ENCODE measurements at places on chromosomes 6 and 20.
A peak's percentile ranks its signal among the peaks of the same experiment; 100 is the strongest.

DNA sequence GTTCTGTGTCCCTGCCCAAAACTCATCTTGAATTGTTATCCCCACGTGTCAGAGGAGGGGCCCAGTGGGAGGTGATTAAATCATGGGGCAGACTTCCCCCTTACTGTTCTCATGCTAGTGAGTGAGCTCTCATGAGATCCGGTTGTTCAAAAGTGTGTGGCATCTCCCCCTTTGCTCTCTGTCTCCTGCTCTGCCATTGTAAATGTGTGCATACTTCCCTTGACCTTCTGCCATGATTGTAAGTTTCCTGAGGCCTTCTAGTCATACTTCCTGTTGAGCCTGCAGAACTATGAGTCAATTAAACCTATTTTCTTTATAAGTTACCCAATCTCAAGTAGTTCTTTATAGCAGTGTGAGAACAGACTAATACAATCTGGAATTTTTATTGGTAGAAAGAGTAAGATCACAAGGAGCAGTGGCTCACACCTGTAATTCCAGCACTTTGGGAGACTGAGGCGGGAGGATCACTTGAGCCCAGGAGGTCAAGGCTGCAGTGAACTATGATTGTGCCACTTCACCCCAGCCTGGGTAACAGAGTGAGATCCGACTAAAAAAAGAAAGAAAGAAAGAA is 47.1 kb upstream of the SLC22A16 start:
- DNase-seq, result no peak

DNA sequence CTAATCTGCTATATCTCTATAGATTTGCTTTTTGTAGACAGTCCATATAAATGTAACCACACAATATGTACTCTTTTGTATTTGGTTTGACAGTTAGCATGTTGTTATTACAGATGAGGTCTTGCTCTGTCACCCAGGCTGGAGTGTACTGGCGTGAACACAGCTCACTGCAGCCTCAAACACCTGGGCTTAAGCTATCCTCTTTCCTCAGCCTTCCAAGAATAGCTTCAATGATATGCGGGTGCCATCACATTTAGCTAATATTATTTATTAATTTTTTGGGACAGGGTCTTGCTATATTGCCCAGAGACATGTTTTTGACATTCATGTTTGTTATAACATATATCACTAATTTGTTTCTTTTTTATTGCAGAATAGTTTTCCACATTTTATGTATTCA is 10.8 kb downstream of the REPS1 start:
- DNase-seq, result no peak

- no peak for DNase-seq
Observed at GRCh38 chr6:125751334-125751916, 2.0 kb downstream of the HEY2 start.

DNA sequence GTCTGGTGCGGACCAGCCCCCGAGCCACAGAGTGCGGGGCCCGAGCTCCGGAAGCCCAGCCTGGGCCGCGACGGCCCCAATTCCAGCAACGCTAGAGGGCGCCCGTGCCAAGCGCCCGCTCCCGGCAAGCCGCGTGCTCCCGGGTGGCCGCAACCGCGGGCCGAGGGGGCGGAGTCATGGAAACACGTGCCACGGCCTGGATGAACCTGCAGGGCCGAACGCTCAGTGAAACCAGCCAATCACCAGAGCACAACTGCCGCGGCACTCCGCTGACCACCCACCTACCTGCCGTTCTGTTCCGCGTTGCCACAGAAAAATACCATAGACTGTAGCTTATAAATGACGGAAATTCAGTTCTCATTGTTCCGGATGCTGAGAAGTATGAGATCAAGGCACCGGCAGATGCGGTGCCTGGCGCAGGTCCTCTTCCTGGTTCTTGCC is 85.7 kb upstream of the FOXC1 start:
- no peak for DNase-seq

DNA sequence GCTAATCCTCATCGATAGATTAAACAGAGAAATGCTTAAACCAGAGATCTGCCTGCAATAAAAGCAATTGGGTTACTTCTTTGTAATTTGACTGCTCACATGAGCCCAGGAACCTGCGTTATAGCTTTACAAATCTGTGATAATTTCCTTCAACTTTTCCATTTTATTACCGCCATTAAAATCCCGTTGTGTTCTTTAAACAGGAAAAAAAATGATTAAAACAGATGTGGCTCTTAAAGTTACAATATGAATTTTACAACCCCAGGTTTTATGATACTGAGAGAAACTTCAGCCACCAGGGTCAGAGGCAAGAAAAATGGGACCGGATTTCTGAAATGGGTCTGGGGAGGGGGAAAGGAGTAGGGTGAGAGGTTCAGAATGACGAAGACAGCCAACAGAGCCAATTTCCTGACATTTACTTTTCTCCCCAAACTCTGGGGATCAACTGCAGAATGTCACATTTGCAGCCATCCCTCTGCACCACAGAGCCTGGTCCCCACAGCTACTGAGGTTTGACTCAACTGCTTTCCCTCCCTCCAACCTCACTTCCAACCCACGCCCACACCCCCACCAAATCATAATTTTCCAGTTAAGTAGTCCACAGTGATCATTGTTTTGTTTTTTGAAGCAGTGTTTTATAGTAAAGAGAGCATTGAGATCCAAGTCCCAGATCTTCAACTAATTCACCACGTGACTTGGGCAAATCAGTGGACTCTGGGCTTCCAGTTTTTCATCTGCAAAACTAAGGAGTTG is 77.6 kb upstream of the EYA2 start:
- DNase-seq, result no peak

- DNase-seq, result no peak
Observed at GRCh38 chr6:157046776-157047175, 269.6 kb downstream of the ARID1B start.

- no peak for DNase-seq
Observed at GRCh38 chr20:63014710-63015109, 7.9 kb upstream of the BHLHE23 start.

GRCh38 chr6:129662980-129663431 is 47.0 kb downstream of the ARHGAP18 start:
- DNase-seq, result no peak

GRCh38 chr6:141541581-141542324 is 591.0 kb upstream of the GJE1 start:
- DNase-seq, result no peak

- no peak for DNase-seq
Observed at GRCh38 chr6:147769496-147770087, 261.1 kb downstream of the SAMD5 start.

DNA sequence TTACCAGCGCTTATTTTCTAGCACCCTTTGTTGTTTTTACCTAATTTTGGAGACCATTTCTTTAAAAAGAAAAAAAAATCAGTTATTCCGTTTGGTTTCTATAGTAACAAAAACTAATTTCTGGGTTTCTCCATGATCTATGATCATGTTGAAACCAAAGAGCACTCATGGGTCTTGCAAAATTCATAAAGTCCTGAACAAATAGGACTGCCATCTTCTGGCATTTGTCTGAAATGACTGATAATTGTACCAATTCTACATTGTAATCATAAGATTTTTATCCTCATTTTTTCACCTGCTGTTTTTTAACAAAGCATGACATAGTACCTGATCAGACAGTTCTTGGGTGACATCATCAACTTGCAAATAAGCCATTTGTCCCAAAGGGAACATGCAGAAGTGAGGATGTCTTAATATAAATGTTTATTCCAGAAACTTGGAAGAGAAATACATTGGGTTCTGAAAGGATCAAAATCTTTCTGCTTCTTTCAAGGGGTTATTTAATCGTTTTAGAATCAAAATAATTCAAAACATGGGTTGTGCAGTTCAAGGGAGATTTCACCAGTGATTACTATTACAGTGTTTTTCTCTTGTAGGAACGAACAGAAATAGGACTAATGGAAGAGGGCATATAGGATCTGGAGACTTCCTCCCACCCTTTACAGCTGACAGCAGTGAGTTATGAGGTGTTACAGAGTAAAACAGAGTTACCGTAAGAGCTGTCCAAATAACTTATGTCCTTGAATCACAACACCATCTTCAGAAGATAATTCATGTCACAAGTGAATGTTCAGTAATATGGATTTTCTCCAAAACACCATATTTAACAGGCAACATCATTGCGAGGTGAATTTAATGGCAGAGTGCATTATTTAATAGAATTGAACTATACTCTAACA is 87.1 kb upstream of the GJE1 start:
- peak; percentile 7 for DNase-seq

GRCh38 chr6:139439349-139439748 is 64.9 kb upstream of the CITED2 start:
- peak; percentile 36 for DNase-seq

- no peak for DNase-seq
Observed at GRCh38 chr6:125165256-125165655, 11.7 kb downstream of the TPD52L1 start.

DNA sequence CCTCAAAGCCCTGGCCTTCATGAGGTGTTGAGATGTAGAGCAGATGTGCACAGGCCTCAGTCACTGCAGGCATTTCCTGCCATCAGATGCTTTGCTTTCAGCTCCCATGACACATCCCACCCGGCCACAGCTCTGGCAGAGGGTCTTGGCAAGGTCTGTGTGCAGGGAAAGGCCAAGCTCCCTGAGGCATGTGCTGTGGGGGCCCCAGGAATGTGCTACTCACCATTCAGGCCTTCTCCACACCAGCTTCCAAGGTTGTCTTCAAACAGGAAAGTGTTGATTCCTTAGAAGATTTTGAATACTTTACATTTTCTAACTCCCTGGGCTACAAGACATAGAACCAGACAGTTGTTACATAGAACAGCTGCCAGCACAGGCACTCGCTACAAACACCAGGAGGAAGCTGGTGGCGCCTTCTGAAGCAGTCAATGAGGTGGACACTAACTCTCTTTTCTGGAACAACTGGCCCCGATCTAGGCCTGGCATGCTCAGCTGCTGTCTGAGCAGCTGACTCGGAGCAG is 27.8 kb downstream of the CASS4 start:
- peak; percentile 88 for DNase-seq

GRCh38 chr6:169019111-169019510 is 234.5 kb downstream of the THBS2 start:
- no peak for DNase-seq

DNA sequence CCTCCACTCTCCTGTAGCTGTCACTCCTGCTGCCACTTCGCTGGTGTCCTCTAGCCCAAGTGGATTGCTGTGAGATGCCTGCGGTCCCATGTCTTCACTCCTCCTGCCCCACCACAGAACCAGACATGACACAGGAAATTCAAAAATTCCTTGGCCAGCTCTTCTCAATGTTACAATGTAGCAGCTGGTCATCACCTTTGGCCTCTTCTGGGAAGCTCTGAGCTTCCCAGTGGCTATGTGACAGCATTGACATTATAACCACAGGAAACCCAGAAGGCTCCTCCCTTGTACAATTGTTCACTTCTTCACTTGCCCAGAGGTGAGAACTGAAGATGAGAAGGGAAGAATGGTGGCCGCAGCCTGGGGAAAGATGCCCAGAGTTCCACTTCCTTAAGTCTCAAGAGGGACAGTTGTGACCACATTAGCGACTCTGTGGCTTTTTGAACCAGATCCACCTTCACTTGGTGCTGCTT is 76.1 kb upstream of the NAA20 start:
- no peak for DNase-seq

GRCh38 chr6:138001750-138002349 is 105.4 kb downstream of the PERP start:
- no peak for DNase-seq

DNA sequence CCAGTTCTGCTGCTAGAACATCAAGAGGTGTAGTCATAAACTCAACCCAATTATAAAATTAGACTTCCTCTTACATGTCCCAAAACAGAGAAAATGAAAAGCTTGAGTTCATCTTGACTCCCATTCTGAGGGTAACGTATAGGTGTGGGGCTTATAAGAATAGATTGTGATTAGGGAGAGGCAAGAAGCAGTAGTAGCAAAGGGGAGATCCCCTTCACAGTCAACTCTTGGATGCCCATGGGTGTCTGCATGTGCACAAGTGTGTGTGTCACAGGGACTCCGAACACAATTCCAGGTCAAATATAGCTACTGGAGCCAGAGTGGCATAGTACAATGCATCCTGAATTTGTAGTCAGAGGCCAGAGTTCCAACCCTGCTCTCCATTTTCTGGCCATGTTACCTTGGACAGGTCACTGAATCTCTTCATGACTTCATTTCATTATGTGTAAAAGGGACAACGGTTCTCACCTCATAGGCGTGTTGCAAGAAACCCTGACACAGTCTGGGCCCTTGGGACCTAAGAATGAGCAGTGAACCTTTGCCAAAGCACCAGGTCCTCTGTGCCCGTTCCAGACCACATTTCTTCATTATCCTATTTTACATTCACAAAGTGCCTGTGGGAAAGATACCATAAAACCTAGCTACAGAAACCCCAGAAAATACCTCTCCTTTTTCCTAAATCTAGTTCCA is 11.8 kb downstream of the GSTA4 start:
- DNase-seq, result no peak

Measured in NCI-H226 (cell line).